ENCODE measurements at places on chromosomes 6 and 20.

- DNase-seq = no peak
Measured at GRCh38 chr20:25368976-25369375, 21.7 kb downstream of the ABHD12 start.

GRCh38 chr6:87333591-87334181 is 4.6 kb upstream of the GJB7 start:
- DNase-seq = peak; percentile 6

- DNase-seq = no peak
Measured at GRCh38 chr20:11551479-11551878, 366.2 kb upstream of the BTBD3 start.

GRCh38 chr6:121435444-121436069 is at the start of gene GJA1:
GJA1 (plus strand) TSS chr6:121435646; CDS start chr6:121446848, 11,202 bp downstream.
- DNase-seq = peak; percentile 92

All from adipocyte (in vitro differentiated cells).